ENCODE measurements at places on chromosomes 2 and 18.

DNA sequence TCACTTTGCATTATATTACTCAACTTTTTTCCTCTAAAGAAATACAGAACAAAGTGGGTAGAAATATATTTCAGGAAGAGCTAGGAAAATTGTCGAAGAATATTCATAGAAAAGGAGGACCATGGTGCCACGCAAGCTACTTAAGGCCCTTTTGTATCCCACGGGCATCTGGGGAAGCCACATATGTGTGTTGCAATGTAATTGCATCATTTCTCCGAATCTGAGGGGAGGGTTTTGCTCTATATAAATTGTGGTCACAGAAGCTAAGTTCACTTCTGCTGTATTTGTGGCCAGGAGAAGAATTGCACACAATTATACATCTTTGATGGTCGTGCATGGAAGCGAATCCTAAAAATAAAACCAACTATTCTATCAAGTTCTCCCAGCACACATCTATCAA lies 360.3 kb downstream of the IRS1 start:
- DNase-seq = no peak

DNA sequence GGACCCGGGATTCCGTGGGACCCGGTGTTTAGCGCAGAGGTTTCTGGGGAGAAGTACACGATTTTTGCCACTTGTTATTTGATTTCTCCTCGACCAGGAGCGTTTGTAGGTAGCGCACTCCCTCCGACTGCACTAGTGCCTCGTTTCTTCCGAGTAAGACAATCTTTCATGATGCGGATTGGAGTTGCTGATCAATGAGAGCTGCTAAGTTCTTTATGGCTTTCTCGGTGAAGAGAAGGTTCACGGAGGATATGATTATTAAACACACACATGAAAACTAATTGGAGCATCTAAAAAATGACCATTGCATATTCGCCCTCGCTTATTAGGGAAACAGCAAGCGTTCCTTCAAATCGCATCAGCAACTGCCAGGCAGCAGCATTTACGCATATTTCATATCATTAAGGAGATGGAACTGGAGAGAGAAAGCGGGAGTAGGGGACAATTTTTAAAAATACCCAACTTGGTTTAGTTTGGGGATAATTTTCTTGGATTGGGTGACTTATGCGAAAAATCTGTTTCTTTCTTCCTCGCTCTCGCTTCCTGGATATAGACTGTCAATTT lies 616 bp downstream of the EML6 start:
- no peak for DNase-seq

DNA sequence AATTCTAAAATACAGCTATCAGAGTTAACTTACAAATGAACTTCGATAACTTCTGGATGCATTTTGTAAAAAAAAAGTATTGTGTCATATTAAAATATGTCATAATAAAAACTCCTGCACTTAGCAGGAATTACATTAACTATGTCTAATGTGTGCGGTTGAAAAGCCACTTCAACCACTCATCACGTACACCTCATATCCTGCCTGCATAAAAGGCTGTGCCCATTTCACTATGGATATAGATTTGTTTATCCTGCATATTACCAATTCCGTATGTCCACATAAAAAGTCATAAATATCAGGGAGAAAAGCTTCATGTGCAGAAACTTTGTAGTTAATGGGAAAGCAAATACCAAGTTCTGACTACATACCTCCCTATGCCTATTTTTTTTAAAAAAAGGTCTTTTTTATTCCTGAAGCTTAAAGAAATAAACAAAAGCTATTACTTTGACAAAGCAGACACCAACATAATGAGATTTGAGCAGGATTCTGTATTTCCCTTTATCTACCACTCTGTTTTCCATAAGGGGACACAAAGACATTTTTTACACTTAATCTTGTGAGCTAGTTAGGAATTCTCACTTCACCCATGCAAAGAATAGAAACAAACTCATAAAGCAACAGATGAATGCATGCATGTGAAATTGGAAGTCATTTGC lies 96.1 kb downstream of the PPP1R1C start:
- no peak for DNase-seq

DNA sequence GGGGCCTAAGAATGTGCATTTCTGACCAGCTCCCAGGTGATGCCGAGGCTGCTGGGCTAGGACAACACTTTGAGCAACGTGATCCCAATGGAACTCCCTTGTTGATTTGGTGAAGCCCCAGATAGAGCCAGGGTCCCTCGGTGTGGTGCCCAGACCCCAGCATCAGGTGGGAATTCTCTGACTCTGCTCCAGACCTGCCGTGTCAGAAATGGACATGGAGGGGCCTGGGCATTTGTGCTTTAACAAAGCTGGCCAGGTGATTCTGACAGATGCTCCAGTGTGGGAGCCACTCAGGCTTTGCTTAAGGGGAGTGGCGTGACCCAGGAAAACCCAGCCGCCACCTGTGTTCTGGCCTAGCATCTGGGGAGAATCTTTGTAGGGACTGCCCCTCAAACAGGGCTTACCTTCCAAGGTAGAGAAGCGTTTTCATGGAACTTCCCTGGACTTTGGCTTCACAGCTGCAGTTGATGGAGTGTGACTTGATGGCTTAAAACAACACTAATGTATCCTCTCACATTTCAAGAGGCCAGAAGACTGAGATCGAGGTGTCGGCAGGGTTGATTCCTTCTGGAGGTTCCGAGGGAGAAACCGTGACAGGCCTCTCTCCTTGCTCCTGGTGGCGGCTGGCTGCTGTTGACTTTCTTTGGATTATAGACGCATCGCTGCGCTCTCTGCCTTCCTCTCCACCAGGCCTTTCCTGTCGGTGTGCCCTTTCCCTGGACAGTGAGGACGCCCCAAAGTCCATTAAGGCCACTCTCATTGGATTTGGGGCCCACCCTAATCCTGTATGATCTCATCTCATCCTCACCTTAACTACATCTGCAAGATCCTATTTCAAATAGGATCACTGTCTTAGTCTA lies 57.0 kb upstream of the HDAC4 start:
- DNase-seq = no peak

DNA sequence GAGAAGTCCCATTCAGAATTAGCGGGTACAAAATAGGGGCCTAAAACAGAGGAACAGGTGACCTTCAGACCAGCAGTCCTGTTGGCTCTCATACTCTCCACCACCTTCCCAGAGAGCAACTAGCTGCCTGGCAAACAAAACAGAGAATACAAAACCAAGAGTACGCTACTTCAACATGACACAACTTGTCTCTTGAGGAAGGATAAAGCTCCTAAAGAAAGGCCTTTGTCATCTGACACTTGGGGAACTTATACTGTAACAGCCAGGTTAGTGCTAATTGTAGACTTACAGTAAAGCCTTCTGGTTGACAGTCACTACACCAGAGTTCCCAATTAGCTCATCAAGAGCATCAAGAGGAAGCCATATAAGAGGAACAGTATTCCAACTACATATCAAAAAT lies 282.1 kb upstream of the NT5C1B start:
- DNase-seq = no peak

DNA sequence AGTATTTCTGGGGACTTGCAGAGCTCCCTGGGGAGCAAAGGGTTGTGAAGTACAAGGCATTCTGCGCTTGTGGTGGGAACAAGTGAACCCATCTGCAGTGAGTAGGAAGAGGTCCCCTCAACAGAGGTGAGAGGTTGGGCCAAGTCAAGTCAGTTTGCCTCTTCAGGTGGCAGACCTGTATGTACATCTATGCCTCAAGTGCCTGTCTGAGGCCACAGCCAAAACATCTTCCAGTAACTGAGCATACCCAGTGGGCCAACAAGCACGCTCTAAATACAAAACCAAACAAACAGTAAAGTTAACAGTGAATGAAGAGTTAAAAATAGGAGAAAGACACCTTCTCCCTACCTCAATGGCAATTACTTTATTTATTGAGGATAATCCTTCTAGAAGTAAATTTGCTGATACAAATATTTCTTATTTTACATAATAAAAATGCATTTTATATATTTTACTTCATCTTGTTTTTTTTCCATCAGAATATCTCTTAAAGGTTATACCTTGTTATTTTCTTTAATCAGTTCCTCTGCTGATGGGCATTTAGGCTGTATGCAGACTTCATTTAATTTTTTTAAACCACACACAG lies 2.5 kb downstream of the GYPC start:
- no peak for DNase-seq

- no peak for DNase-seq
Observed at GRCh38 chr18:7754725-7755181, 187.6 kb downstream of the PTPRM start.

- DNase-seq = no peak
Observed at GRCh38 chr2:25405611-25406295, 64.0 kb upstream of the DNMT3A start.

DNA sequence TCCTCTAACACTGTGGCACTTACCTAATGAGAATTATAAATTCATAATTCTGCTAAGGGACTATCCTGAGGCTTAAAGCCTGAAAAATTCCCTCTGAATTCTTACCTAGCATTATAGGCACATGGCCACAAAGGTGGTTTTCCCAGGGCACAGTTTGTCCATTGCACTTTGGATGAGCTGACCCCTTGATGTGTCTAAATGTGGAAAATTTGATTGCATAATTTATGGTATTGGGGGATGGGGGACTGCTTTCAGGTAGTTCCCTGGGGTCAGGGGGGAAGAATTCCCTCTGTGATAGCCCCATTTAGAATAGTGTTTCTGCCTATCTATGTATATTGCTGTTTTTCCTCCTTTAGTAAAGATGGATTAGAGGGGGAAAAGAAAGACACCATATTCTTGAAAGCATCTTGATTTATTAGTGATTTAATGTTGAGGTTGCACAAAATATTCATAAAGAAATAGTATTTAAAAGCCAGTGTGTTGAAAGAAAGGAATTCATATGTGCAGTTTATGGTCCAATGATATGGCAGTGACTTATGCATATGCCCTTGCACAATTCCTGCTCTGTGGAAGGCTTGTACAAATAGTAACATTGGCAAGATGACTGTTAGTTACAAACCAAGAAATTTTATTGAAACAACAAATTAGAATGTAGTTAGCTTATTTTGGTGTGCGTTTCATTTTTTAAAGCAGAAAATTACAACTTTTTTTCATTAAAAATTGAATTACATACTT lies 8.7 kb upstream of the HTR2B start:
- no peak for DNase-seq

DNA sequence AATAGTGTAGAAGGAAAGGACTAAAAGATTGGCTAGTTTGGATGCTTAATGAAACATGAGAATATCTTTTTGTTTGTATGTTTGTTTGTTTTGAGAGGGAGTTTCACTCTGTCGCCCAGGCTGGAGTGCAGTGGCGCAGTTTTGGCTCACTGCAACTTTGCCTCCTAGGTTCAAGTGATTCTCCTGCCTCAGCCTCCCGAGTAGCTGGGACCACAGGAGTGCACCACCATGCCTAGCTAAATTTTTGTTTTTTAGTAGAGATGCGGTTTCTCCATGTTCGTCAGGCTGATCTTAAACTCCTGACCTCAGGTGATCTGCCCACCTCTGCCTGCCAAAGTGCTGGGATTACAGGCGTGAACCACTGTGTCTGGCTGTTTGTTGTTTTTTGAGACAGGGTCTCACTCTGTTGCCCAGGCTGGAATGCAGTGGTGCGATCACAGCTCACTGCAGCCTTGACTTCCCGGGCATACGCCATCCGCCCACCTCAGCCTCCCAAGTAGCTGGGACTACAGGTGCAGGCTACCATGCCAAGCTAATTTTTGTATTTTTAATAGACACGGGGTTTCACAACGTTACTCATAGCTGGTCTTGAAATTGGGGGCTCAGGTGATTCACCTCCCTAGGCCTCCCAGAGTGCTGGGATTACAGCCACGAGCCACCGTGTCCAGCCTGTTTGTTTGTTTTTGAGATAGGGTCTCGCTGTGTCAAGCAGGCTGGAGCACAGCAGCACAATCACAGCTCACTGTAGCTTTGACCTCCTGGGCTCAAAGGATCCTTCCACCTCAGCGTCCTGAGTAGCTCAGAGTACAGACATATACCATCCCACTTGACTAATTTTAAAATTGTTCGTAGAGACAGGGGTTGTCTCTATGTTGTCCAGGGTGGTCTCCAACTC lies 209.2 kb downstream of the MYCN start:
- peak; percentile 97 for DNase-seq

DNA sequence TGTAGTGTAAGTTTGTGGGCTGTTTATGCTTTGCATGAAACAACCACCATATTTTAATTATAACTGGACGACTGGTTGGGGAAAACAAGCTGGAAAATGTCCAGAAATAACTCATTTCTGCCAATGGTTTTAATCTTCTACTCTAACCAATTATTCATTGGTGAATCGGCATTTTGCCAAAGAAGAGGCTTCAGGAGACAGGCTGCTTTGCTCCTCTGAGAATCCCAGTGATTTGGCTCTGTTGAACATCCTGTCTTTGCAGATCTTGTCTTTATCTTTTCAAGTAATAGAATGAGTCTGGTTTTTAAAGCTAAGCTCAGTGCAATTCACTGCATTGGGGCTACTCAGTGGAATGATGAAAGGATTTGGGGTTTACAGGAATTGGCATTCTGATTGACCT lies 109.6 kb downstream of the APOB start:
- peak; percentile 72 for DNase-seq

DNA sequence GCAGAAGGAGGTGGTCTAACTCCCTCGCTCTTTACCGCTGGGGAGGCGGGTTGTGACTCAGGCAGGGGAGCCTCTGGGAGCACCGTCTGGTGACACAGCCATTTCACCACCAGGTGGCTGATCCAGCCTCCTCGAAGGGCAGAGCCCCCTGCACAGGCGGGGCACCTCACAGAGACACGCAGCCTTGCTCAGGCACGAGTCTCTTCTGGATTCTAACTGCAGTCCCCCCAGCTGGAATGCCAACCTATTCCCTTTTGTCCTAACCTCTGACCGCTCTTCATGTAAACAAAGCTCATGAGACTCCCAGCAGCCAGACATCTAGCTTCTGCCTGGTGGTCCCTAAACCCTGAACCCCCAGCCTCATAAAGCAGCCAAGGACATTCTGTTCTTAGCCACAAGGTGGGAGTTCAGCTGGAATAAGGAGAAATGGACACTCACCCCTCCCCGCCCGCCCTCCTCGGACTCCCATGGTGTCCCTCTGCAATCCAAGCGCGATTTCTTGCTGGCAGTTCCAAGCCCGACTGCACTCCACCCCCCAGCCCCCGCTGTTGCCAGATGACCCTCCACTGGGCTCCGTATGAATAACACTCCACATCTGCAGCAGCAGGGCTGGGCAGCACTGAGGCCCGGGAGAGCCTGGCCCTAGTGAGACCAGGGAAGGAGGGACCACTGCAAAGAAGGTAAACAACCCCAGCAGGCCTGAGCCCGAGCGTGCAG lies 84.3 kb downstream of the TNS1 start:
- peak; percentile 53 for DNase-seq

- no peak for DNase-seq
Observed at GRCh38 chr2:100802066-100802465, 17.9 kb upstream of the NPAS2 start.

- no peak for DNase-seq
Observed at GRCh38 chr2:65033178-65033577, 23.0 kb upstream of the CEP68 start.

- no peak for DNase-seq
Observed at GRCh38 chr2:224688997-224689396, 27.2 kb downstream of the CCDC195 start.

Measured in BE2C (cell line).